ENCODE measurements at places on chromosomes 2 and 18.

DNA sequence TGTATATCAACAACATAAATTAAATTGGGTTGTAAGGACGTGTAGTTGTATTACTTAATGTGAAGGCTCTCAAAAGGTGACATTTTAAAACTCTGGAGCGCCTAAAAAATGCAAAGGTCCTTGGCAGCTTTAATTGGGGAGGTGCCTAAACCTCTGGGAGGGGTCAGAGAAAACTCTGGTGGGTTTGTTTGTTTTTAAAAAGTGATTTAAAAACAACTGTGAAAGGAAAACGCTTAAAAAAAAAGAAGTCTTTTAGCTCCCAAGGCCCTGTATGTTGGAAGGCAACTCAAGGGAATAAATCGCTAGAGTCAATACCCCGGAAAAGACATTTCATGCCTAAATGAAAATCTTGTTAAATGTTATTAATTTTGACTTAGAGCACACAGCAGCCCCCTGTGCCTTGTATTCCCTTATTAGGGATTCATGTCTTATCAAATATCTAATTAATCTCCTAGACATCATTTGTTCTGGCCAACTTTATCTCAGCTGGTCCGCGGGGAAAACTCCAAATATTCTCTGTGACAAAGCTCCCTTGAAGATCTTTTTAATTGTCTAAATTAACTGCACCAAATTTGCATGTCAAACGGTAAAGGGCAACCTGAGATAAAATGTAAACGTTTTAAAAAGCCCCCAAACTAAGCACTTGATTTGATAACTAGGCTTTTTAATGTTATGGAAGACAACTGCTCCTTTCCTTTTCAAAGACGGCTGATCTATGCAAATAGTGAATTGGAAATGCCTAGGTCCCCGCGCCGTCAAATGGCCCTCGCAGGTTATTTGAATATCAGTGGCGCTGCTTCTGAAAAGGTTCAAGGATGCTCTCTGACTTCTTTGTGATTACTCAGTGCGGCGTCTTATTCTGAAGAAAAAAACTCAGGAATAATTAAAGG is 4.2 kb downstream of the SP9 start:
- DNase-seq, result no peak

- DNase-seq, result no peak
Measured at GRCh38 chr2:70029814-70030409, 57.4 kb upstream of the PCBP1 start.

- DNase-seq, result no peak
Measured at GRCh38 chr2:25310965-25311864, 30.5 kb downstream of the DNMT3A start.

GRCh38 chr2:88071365-88071764 is 3.7 kb downstream of the SMYD1 start:
- no peak for DNase-seq

DNA sequence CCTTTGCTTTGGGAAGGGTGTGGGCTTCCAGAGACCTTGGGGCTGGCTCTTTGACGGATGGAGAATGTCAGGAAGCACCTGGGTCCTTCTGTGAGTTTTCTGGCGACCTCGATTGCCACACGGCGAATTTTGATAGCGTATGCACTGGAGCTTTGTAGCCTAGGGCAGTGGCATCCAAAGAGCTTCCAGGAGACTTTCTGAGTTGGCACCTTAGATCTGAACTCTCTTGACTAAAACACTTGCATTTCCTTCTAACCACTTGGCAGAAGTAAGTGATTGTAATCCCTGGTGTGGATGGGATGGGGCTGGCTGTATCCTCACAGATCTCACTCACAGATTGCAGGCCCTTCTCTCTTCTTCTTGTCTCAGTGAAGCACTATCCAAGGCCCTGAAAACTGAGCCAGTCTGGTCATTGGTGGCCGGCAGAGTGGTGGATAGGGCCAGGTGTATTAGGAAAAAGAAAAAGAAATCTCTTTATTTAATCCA is 7.8 kb downstream of the RNF144A start:
- DNase-seq, result no peak

GRCh38 chr18:35564795-35565453 is 16.6 kb upstream of the GALNT1 start:
- no peak for DNase-seq

GRCh38 chr2:8133913-8134472 is 547.9 kb upstream of the ID2 start:
- DNase-seq, result no peak

- no peak for DNase-seq
Measured at GRCh38 chr2:224083638-224084037, 44.6 kb upstream of the SERPINE2 start.

DNA sequence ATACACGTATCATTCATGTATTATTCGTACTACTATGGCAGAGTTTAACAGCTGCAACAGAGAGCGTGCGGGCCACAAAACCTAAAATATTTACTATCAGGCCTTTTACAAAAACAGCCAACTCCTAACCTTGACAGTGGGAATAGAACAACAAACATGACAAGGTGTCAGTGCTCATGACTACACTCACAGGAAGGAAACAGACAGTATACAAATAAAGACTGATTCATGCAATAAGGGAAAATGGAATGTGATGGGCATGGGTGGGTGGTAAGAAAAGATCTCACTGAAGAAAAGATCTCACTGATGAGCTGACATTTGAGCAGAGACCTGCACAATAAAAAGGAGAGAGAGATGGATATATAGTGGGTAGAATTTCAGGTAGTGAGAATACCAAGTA is 347.8 kb downstream of the ALK start:
- DNase-seq, result no peak

DNA sequence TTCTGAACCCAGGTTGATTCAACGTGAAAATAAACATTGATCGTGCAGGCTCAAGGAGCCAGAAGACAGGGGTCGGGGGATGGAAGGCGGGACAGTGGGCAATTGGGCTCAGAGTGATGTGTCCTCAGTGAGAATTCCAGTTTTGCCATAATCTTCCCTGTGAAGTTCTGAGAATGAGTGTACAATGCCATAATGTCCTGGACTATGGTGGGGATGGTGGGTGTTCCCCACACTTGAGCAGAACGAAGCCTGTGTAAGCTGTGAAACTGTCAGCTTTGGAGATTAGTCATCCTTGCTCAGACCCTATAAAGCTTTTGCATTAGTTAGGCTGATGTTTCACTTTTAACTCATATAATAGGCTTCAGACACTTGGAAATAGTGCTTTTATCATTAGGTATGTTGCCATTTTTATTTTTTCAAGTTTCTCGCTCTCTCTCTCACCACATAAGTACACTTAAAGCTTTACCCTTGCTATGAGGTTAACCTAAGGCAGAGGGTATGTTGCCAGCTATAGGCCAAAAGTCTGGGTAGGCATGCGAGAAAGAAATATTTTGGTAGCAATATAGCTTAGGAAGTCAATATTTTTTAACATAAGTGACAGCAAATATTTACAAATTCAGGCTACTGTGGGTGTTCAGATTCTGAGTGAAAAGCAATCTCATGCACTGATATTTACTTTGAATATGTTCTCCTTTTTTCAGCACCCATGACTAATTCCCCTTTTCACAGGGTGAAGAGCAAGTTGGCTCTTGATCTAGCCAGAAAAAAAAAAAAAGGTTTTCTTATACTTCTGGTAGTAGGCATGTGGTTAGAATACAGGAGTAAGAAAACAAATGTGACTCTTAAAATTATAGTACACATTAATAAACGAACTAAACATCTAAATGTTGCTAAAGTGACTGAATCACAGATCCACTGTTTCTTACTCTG is 47.2 kb downstream of the CDC42EP3 start:
- DNase-seq, result no peak

Measured in HFF-Myc (cell line).